ENCODE measurements at places on chromosomes 6 and 20.

GRCh38 chr20:47818466-47818865 lies 33.2 kb upstream of the SULF2 start:
- no peak for DNase-seq

GRCh38 chr20:21280522-21281016 lies 22.6 kb upstream of the XRN2 start:
- DNase-seq = no peak

GRCh38 chr6:167487749-167488664 lies 163.1 kb downstream of the TTLL2 start:
- DNase-seq = no peak

- no peak for DNase-seq
Observed at GRCh38 chr6:170137176-170137891, 153.5 kb downstream of the DLL1 start.

DNA sequence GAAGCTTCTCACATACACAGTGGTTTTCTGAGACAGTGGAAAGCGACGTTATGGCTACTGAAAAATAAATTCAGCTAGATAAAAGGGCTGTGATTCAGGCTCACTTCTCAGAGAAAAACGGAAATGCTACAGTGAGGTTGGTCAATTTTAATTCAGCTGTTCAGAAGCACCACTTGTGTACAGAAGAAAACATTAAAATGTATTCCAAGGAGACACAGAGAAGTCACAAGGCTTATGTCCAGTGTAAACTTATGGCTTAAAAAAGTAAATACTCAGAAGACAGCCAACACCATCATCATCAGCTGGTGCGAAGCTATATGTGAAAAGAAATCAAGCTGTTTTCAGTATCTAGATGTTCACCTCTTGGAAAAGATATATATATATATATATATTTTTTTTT lies 68.6 kb downstream of the ABHD12 start:
- no peak for DNase-seq

GRCh38 chr20:1491860-1492642 lies 831 bp upstream of the SIRPB2 start:
- DNase-seq = no peak

DNA sequence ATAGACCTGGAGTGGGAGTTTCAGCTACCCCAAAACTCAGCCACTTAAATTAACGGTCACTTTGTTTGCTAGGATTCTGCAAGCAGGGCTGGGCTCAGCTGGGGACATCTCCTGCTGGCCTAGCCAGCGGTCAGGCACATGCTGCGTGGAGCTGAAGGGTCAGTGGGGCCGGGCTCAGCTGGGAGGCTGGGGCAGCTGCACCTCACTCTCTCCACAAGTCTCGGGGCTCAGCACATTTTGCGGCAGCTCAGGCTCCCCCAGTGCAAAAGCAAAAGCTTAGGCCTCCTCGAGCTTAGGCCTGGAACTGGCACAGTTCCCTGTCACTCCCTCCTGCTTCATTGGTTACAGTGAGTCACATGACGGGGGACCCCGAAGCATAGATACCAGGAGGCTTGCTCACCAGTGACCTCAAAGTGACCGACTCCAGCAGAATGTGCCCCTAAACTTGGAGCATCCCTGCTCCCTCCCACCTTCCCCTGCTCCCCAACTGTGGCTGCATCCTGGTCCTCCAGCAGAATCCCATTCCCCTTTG lies 80.6 kb upstream of the CST7 start:
- DNase-seq = no peak

DNA sequence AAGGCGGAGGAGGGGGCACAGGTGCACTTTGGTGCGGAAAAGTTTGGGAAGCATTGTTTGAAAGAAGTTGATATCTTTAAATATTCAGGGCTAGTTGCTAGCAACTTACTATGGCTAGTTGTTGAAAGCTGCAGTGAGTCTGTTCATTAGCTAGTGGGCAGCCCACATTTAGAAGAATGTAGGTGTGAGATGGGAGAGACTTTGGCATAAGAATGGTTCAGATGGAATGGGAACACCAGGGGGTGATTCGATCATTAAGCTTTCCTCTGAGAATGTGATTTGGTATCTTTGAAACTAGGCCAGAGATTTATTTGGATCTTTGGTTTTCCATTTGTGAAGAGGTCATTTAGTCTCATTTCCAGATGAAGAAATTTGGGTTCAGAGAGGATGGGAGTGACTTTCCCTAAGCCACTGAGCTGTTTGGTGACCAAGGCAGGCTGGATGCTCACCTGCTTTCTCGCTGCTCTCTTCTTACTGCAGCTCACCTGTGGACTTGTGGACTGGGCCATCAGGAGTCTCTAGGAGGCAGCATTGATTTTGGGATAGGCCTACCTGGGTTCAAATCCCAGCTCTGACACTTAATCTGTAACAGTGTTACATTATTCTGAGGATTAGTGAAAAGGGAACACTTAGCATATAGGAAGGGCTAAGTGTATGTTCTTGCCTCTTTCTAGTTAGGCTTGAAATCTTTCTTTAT lies 62.9 kb downstream of the CARMIL1 start:
- no peak for DNase-seq

- DNase-seq = no peak
Observed at GRCh38 chr6:31386977-31387376, 16.4 kb upstream of the MICA start.

GRCh38 chr6:62150048-62150663 lies 135.9 kb downstream of the KHDRBS2 start:
- DNase-seq = no peak

DNA sequence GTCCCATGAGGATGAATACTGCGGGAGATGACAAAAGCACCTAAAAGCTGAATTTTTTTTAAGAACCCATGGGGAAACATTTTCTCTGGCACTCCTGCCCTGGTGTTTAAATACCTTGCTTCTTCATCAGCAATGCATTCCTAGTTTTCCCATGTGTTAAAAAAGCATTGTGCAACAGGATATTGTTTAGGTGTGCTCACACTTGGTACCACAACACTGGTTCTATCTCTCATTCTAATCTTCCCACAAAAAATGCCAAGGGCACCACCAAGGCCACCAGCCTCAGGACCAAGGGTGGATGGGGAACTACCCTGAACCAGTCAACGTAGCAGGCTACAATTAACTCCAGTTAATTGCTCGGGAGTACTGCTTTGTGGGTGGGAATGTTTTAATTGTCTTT lies 50.9 kb downstream of the ALDH5A1 start:
- DNase-seq = no peak

DNA sequence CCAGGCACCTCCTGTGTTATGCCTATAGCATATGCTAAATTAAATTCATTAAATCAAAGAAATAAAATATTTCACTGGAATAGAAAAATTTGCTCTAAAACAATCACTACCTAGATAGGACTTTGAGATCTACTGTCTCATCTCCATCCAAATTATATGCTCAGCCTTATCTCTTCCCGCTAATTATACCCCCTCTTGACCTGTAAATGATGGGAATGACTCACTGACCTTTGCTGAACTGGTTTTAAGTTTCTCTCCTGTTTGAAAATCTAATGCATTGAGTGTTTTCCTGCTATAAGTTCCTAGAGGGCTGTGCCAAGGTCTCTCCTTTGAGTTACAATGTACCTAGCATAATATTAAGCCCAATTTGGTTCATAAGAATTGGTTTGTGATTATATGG lies 110.1 kb downstream of the BMP2 start:
- DNase-seq = no peak

DNA sequence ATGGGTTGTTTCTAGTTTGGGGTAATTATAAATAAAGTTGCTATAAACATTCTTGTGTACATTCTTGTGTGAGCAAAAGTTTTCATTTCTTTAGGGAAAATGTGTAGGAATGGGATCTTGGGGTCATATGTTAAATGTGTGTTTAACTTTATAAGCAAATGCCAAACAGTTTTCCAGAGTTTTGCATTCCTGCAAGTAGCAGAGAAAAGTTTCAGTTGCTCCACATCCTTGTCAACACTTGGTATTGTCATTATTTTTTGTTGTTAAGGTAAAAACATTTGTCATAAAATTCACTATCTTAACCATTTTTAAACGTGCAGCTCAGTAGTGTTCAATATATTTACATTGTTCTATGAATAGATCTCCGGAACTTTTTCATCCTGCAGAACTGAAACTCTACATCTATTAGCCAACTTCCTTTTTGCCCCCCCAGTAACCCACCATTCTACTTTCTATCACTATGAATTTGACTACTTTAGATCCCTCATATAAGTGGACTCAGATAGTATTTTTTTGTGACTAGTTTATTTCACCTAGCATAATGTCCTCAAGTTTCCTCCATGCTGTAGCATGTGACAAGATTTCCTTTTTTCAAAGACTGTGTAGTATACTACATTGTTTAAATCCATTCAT lies 48.4 kb downstream of the PHACTR2 start:
- no peak for DNase-seq

DNA sequence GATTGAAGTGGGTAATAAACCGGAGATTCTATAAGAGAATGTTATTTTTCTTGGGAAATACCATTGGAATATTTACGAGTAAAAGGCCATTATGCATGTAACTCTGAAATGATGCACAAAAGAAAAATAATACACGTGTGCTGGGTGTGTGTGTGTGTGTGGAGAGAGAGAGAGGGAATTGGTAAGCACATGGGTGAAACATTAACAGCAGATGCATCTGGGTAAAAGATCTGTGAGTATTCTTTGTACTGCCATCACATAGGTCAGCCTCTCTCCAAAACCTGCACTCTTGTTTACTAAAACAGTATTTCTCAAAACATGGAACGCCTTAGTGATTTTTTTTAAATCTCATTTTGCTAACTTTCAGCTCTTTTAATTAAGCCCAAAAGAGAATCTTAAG lies 28.9 kb downstream of the EYA2 start:
- DNase-seq = no peak

DNA sequence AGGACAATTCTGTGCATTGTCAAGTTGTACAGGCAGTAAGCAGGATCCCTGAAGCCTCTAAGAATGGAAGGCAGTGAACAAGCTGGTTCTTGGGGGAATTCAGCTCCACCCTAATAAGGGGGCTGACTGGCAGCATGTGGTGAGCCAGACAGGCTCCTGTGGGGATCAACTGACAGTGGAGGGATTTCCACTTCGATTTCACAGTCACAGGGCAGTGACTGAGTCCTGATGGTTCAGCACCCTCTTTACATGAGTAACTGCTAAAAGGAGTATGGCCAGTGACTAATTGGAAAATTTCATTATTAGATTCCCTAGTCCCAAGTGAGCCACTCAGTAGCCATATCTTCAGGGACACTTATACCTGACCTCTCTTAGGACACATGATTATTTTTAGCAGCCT lies 78.4 kb downstream of the NDUFAF5 start:
- no peak for DNase-seq

- no peak for DNase-seq
Observed at GRCh38 chr6:113597231-113597583, 259.9 kb upstream of the MARCKS start.

DNA sequence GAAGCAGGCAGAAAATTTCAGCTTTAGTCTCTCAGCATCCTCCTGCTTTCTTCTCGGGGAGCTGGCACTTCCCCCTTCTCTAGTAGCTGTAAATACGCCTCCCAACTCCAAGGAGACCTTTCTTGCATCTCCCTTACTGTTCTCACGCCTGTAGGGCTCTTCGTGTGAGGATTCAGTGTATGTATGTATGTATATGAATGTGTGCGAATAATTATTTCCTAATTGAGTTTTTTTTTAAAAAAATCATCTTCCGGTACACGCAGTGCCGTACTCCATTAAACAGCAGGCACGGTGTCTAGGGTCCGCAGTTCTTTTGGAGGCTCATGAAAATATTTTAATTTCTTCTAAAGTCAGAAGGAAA lies 85.4 kb downstream of the HFE start:
- DNase-seq = no peak

GRCh38 chr6:55438203-55438602 lies 110.9 kb downstream of the GFRAL start:
- DNase-seq = no peak

DNA sequence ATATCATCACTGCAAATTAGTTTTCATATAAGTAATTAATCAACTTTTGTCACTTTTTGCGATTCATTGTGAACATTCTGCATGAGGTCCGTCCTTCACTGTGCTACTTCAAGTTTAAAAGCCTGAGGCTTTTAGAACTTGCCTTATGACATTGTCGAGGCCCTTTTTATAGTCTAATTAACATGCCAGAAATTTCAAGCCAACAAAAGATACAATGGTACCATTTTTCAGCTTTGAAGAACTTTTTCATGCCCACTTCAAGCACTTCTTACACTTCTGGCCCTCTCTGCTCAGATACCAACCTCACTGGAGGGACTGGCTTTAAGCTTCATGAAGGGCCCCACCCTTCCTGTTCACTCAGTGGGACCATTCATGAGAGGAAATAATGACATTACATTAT lies 323.1 kb downstream of the TPBG start:
- DNase-seq = no peak

- no peak for DNase-seq
Observed at GRCh38 chr20:57658833-57659516, 38.7 kb upstream of the ZBP1 start.

DNA sequence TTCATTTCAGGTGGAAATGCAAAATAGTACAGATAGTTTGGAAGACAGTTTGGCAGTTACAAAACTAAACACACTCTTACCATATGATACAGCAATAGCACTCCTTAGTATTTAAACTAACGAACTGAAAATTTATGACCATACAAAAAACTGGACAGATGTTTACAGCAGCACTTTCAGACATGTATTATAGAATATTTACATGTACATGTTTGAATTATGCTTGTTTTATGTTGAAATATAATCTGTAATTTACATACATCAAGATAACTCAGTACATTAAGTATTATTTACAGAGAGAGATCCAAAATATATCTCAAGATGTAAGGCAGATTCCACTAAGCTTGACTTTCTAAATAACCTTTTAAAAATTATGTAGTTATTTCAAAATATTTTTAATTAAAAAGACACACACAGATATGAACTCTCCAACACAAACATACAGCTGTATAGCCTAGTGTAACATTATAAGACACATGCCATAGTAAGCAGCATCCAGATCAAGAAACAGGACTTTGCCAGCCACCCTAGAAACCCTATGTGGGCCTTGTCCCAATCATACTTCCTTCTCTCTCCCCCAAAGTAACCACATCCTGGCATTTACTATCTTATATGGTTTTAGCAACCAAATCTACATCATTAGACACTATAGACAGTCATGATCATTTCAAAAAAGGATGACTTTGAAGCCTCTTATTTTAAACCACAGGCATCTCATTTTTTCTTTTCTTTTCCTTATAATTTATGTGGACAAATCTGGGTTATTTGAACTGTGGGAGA lies 82.2 kb downstream of the MAN1A1 start:
- no peak for DNase-seq

- DNase-seq = no peak
Observed at GRCh38 chr6:35516712-35517111, 4.0 kb upstream of the TULP1 start.

- DNase-seq = no peak
Observed at GRCh38 chr6:113496166-113496565, 361.0 kb upstream of the MARCKS start.

- DNase-seq = no peak
Observed at GRCh38 chr6:36599791-36600209, 5.6 kb downstream of the SRSF3 start.

- no peak for DNase-seq
Observed at GRCh38 chr20:58012731-58013510, 215.5 kb downstream of the ANKRD60 start.

GRCh38 chr20:826695-827323 lies 6.7 kb upstream of the FAM110A start:
- no peak for DNase-seq
